ENCODE measurements at places on chromosomes 11 and 22.

GRCh38 chr11:6531267-6531752 is 34.2 kb downstream of the DNHD1 start:
- DNase-seq = peak; percentile 28

DNA sequence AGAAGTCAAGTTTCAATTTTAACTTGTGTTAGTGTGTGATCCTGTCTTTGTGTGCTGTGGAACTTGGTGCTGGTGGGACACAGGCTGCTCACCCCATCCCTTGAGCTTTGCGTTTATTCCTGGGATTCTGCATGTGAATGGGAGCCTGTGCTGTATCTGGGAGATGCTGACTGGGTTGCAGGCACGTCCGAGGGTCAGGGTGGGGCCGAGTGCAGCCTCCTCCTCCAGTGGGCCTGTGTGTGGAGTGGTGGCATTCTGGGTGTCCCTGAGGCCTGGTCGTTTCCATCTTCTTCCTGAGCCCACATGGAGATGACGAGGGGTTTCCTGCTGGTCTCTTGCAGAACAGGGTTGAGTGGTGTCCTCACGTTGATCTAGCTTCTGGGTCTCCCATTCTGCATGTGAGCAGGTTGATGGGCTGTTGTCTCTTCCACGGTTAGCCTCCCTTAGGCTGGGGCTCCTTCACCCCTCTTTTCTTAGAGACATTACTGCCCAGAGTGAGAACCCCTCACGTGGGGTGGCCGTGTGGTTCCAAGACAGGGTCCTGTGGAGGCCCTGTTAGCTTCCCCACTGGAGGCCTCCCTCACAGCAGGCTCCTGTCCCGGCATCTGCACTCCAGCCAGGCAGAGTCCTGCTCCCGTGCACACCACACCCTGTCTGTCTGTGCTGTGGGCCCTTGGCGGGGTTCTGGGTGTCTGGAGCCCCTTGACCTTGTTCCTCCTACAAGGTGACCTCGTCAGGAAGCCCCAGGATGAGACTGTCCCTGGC is 4.9 kb downstream of the PTDSS2 start:
- no peak for DNase-seq

- peak; percentile 64 for DNase-seq
Observed at GRCh38 chr11:14380947-14381561, 22.1 kb upstream of the RRAS2 start.

DNA sequence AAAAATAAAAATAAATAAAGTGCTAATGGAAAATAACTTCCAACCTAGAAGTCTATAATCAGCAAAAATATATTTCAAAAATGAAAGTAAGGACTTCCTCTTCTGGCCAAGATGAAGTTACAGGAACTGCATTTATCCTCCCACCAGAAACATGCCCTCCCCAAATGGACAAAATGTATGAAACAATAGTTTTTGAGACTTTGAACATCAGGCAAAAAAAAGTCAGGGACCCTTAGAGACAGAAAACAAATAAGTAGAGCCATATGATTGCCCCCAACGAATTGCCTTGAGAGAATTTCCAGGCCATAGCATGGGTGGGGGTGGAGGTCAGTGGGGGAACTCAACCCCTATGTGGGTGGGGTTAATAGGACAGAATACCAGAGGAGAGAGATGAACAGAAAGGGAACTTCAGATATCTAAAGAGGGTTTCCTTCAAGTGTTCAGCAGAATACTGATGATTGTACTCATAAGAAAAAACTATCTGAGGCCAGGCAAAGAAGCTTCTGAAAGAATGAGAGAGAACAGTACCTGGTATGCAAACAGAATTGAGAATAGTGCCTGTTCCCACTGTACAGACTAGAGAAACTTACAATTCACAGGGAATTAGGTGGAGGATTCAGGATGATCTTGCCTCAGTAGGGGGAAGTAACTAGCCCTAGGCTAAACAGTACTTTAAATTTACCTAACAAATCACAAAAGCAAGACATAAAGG is 26.6 kb upstream of the IL10RA start:
- no peak for DNase-seq

DNA sequence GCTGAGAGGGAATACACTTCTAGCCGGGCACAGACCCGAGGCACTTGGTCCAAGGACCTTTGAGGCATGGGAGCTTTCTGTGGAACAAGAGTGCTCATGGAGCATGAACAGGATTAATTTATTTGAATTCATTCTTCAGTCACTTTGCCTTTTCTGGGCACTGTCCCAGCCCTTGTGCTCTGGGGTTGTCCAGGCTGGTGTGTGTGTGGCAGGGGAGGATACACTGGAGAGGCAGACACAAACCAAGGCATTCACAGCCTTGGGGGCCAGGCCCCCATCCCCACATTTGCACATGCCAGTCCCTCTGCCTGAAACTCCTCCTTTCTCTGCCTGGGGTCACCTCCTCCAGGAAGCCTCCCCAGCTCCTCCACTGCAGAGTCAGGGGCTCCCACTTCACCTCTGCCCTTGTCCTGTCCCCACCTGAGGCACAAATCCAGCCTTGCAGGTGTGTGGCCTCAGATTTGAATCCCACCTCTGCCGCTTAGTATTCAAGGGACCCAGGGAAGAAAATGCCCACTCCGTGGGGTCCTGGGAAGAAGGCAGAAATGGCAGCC is 55.5 kb downstream of the MYO7A start:
- DNase-seq = no peak

GRCh38 chr22:46107753-46108563 is 42.4 kb upstream of the PPARA start:
- no peak for DNase-seq

DNA sequence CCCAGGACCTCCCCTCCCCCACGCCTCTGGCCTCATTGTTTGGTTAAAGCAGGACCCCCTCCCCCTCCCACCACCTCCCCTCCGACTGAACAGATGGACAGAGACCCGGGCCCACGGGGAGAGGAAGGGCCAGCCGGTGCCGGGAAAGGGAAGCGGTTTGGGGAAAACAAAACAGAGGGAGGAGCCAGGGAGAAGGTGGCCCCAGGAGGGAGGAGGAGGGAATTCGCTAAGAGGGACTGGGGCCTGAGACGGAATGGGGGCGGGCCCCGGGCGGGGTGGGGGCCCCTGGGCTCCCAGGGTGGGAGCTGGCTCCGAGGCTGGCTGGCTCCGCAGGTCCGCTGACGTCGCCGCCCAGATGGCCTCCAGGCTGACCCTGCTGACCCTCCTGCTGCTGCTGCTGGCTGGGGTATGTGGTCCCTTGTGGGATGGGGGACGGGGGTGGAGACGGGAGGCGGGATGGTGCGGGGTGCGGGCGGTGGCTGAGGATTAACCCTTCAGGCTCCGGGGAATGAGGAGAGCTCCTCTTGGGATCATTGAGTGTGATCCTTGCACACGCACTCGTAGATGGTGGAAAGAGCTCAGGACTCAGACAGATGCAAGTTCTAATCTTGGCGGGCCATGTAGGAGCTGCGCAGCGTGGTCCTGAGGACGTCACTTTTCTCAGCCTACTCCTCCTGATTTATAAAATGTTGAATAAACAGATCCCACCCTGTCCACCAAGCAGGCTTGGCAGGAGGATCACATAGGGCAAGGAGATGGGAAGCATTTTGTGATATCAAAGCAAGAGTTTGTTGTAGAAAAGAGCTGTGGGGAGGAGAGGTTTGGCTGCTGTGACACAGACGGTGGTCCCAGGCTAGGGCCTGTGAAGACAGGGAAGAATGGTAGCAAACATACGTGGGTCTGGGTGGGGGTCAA is 688 bp downstream of the SERPING1 start:
- peak; percentile 65 for DNase-seq

- no peak for DNase-seq
Observed at GRCh38 chr11:114556135-114556534, 3.5 kb downstream of the NXPE1 start.

GRCh38 chr11:914747-915501 is 4.3 kb upstream of the CHID1 start:
- DNase-seq = no peak

- no peak for DNase-seq
Observed at GRCh38 chr11:28514391-28514790, 406.2 kb downstream of the METTL15 start.

- DNase-seq = no peak
Observed at GRCh38 chr11:115616971-115617370, 112.8 kb upstream of the CADM1 start.

DNA sequence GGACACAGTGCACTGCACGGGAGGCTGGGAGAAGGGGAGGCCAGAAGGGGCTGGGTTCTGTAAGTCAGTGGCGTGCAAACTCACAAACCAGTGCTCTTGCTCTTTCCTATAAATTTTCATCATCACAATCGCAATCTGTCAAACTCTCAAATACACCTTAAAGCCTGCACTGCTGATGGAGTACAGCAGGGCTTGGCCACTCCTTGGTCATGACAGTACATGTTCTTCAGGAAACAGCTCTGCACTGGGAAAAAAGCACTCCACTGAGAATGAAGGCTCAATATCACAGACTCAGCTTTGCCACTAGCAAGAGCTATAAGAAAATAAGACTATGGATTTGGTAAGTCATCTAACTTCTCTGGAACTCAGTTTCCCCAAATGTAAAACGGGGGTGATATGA is 111.0 kb downstream of the RBFOX2 start:
- no peak for DNase-seq

- DNase-seq = no peak
Observed at GRCh38 chr11:43555186-43555585, 125.4 kb upstream of the HSD17B12 start.

- no peak for DNase-seq
Observed at GRCh38 chr11:37905707-37906417, 1307.8 kb upstream of the RAG2 start.

GRCh38 chr11:7905961-7906429 is 25.1 kb downstream of the OR10A6 start:
- no peak for DNase-seq

DNA sequence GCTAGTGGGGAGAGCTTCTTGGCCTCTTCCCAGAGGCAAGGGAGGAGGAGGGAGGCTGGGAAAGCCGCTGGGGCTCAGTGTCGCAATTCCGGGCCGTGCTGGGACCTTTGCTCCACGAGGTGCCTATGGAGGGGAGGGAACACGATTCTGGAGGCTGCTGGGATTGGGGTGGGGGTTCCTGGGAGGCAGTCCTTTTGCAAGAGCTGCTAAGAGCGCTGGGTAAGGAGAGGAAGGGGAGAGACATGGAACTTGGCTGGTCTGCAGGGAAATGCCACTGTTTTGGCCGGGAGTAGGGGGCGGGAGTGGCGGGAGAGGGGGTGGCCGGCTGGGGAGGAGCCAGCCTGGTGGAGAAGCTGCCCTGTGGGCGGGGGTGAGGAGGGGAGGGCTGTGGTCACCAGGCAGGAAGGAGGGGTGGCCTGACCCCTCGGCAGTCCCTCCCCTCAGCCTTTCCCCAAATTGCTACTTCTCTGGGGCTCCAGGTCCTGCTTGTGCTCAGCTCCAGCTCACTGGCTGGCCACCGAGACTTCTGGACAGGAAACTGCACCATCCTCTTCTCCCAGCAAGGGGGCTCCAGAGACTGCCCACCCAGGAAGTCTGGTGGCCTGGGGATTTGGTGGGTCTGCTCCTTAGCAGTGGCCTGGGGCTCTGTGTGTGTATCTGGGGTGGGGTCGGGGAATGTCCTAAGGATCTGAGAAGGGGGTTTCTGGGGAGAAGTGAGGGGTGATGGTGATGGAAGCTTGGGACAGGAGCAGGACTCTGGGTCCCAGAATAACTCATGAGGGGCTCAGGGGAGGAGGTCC is at the start of gene NR1H3:
Gene NR1H3, plus strand, starts transcription at position 480 of the 800 bp plus-strand sequence. CDS start 1,221 bp downstream, outside the sequence.
- no peak for DNase-seq

- no peak for DNase-seq
Observed at GRCh38 chr11:73961321-73961720, 10.5 kb downstream of the DNAJB13 start.

DNA sequence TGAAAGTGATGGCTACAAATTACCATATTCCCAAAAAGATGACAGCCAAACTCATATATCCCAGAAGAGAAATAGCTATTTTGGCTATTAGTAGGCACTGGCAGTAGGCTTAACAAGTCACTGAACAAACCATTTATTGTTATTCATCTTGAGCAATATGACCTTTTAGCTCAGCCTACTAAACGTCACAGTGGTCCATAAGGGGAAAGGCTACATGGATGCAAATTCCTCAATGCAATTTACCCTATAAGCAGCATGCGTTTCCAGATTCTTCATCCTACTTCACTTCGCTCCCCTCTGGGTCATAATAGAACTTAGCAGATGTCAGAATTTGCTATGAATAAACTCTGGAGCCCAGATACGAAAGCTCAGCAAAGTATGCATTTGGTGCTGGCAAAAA is 114.0 kb downstream of the SIK3 start:
- DNase-seq = no peak

DNA sequence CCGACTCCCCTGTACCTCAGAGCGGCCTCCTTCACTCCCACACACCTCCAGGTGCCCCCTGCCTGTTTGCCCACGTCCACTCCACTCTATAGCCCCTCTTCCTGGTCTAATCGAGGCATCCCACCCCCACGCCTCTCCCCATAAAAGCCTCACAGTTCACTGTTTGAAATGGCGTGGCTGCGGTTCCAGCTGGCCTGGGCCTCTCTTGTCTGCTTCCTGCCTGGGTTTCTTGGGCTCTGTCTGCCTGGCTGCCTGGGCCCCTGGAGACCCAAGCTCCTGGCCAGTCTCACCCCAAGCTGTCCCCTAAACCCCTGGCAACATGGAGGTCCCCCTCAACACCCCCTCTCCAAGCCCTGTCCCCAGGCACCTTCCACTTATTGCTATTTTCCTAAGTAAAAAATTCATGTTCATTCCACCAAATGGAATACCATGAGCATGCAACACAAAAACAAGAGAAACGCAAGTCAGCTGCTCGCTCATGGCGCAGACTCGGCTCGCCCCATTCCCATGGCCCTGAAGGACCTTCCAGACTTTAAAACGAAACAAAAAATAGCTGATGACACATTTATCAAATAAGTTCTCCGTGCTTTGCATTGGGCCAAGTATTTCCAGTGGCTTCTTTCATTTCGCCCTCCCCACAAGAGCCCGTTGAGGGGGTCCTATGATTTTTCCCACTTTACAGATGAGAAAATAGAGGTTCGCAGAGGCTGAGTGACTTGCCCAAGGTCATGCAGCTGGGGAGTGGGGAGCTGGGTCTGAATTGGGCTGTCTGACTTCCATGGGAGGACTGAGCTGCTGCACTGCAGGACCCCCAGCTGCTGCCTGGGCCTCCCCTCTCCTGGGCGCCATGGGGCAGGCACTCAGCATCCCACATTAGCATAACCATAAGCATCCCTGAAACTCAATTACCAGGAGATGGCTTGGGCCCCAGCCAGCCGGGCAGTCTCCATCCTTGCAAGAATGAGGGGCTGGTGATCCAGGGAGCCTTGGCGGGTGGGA is 11.7 kb upstream of the FLRT1 start:
- no peak for DNase-seq

DNA sequence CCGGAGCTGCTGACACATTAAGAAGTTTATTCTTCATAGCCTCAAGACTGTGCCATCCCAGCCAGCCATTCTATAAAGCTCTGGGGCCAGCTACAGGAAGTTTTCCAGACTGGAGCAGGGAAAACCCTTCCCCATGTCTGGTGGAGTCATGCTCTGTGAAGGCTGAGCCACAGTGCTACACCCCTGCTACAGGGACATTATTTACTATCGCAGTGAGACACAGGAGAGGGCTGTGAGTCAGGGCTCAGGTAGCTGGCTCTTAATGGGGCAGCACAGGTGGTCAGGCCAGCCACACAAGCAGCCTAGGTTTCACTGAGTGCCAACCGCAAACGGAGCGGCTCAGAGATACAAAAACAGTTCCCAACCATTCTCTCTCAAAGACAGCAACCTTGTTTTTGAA is 12.1 kb downstream of the HPS4 start:
- no peak for DNase-seq

GRCh38 chr11:1924646-1925372 is 5.3 kb downstream of the TNNT3 start:
- DNase-seq = no peak
